Renal cortex interstitium (tissue), 15 donors: ENCODE measurements at places on chromosomes 4 and X. TPM values are rescaled to one million over a fixed set of nuclear protein-coding genes. Genes with fewer than 3 reads are reported as not detected.

The LRIT3 gene
- polyA plus RNA-seq = 0.71 TPM

The SMIM10 gene
- polyA plus RNA-seq = 8.5 TPM

The MAGED4 gene
- polyA plus RNA-seq = 50.2 TPM

The HSFX1 gene
- 2.6 TPM for polyA plus RNA-seq

The HSD17B13 gene
- 0.35 TPM for polyA plus RNA-seq
